Ovary (tissue), 10 donors: ENCODE measurements at places on chromosomes 4 and X. TPM values are rescaled to one million over a fixed set of nuclear protein-coding genes. Genes with fewer than 3 reads are reported as not detected.

DNA sequence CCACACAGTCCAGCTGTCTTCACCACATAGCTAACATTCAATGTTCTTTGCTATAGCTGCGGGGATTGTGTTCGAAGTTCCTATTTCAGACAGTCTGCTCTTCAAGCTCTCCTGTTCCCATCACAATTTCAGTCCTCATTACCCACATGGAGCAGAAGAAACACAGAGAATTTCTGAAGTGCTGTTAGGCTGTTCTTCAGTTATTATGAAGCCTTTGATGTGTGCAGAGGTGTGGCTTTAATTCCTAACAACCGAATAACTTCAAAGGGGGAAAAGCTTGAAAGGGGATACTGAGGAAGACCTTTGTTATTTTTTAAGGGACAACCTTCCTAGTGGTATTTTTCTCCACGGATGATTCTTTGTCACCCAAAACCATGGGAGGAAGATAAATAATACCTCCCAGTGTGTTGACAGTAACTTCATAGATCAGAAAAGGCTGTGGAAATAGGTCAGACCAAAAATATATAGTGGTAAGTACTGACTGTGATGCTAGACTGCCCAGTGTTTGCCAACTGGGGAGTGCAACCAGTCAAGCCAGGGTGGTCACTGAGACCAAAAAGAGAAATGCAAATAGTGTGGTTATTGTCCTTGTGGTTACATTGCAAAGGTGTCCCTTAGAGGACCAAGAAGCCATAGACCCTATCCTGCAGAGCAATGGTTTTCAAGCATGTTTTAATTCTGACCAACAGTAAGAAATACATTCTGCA lies 52.1 kb downstream of the PRKG2 start:
- DNase-seq: no peak

Gene RBM46
- not detected for total RNA-seq

DNA sequence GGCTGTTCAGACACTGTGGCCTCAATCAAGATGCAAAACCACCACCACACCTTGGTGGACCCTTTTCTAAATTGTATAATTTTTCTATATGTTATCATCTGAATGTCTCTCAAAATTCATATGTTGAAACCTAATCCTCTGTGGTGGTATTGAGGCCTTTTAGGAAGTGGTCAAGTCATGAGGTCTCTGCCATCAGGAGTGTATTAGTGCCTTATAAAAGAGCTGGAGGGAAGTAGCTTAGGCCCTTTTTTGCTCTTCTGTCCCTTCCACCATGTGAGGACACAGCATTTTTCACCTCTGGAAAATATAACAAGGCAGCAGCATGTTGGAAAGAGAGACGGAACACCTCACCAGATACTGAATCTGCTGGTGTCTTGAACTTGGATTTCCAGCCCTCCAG lies 30.5 kb upstream of the DKK2 start:
- DNase-seq: no peak

- DNase-seq: peak; percentile 82
These were observed 21.9 kb upstream of the SPON2 start for GRCh38 chr4:1194010-1194900.

Gene NEXMIF
- total RNA-seq: 2.2 TPM

Gene OCRL
- 32.5 TPM for total RNA-seq

GRCh38 chr4:17038510-17039176 lies 140.2 kb upstream of the LDB2 start:
- no peak for DNase-seq

Gene DIAPH2
- 19.4 TPM for total RNA-seq

Gene RHOXF2B
- total RNA-seq: not detected

GRCh38 chrX:85630901-85631300 lies 251.4 kb upstream of the POF1B start:
- no peak for DNase-seq

Gene ETDB
- total RNA-seq: not detected

DNA sequence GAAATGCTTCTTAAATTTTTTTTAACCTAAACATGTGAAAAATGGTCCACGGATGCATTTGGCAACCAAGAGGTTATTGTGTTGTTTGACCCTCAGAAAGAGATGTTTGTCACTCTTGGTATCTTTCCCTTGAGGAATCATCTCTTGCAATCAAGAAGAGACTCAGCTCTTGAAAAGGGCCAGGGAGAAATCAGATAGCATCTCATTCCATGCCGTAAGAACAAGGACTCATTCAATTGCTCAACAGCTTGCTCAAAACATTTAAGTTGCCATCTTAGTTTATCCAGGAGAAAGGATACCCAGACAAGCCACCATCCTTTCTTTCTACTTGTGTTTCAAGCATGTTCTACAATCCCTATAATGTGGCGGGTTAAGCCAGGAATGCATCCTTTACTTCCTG lies 209.5 kb upstream of the LNX1 start:
- no peak for DNase-seq

DNA sequence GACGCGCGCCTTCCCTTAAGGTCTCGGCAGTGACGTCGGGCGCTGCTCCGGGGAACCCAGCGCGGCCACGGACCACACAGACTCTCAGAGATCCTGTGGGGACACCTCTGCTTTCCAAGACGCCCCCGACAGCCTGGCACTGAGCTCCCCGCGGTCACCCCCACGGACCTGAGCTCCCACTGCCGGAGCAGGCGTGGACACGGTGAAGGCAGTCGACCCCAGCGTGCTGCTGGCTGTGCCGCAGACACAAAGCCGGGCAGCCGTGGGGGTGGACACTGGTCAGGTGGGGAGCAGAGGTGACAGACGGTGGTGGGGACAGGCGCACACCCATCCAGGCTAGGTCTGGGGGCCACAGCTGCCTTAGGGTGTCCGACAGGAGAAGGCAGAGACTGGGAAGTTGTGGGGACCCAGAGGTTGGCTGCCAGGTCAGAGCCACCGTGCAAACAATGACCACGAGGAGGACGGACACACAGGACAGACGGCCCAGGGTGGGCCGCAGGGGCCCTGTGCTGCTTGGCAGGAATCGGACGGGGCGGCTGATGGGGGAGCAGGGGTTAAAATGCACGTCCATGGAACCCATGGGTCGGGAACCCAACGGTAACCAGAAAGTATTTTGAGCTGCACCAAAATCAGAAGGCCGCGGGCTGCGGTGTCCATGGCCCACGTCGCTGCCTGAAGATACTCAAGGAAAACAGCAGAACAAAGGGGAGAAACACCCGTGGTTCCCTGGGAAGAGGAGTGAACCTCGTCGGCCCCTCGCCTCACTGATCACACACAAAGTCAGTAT lies 16.6 kb upstream of the GTPBP6 start:
- DNase-seq: no peak

DNA sequence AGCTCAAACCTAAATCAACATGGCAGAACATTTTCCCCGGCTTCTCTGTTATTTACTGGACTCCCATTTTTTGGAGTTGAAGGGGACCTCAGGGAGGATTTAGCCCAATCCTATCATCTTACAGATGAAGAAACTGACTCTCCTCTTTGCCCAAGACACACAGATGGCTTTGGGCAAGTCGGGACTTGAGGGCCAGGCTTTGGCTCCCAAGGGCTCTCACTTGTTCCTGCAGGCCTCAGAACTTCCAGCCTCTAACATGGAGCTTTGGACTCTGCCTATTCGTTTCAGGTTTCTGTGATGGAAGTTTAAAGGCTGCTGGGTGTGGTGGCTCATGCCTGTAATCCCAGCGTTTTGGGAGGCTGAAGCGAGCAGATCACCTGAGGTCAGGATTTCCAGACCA lies 59.5 kb downstream of the RHOH start:
- DNase-seq: no peak

DNA sequence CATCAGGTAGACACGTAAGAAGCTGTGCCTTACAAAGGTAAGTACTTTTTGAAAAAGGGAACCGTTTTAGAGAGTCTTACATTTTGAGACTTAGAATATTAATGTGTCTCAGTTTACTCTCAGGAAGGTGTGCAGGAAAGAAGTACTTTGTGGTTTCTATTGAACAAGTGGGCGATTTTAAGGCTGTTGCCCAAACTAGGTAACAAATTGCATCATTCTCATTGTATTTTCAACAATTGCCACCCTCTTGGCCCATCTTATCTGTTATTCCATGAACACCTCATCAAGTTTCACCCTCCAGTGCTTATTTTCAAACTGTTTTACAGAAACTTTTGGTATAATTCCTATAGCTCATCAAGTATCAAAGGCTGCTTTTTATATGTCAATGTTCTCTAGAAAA lies 158.3 kb downstream of the SLC4A4 start:
- no peak for DNase-seq

GRCh38 chr4:177413656-177414055 lies 28.6 kb downstream of the AGA start:
- DNase-seq: no peak

Gene SPANXN3
- total RNA-seq: not detected

- no peak for DNase-seq
These were observed 99.6 kb downstream of the PCDH18 start for GRCh38 chr4:137432446-137433311.

DNA sequence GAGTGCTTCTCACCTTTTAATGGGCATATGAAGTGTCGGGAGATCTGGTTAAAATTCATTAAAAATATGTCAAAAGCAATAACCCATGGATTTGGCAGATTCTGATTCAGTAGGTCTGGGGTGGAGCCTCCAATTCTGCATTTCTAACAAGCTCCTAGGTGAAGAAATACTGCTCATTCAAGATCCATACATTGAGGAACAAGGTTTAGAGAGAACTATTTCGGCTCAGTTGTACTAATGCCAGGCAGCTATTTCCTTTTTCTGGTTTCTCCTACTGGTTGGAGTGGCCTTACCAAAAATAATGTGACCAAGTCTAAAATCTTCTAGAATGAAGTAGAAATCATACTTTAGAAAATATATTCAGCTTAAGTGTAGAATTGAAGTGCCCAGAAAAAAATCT lies 117.5 kb downstream of the TSPAN7 start:
- DNase-seq: no peak

DNA sequence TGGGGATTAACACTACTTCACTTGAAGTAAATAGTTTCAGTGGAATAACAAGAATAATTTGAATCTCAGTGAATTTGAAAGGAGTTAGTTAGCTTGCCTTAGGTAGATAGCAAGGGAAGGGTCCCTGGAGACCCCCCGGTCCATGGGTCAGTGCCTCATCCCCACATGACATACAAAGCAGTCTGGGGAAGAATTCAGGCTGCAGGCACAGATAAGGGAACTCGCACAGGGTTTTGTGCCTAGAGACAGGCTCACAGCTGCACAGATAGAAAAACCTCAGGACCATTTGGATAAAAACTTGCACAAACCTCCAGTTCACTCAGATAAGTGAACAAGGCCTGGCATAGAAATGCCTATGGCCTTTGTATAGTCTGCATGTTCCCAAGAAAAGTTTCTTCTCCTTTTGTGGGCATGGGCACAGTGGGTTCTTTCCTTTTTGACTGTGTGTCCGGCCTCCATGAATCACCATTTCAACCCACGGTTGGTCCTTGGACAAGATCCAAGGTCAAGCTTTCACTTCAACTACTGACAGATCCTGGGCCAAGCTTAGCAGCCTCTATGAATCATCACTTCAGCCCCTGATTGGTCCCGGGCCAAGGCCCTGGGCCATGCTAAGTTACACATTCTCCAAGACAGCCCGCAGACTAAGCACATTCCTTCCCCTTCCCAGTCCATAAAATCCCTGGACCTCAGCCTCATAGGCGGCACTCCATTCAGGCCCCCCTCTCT lies 108.3 kb upstream of the KLHL4 start:
- peak; percentile 84 for DNase-seq

Gene VCX2
- not detected for total RNA-seq

DNA sequence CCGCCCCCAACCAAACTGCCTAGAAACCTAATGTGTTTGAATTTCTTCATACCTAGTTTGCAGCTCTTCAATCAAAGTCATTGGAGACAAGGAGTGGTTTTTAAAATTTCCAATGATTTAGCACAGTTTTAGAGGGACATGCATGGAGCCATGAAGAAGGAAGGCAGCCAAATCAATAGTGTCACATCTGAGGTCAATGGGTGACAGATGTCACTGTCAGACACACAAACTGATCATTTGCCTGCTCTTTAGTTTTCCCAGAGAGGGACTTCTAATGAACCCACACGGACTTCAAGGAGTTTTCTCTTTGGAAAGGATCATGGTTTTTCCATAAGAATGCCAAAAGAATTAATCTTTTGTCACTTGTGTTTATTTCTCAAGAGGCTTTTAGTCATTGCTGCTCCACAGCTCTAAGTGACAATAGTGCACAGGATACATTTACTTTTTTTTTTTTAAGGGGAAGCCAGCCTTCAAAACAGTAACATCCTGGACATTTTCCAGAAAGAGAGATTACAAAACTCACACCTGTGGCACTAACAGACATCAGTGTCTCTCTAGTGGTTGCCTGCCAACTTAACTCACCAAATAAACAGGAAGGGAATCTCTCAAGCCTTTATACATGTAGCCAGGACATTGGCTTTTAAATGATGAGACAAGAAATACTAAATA lies 251.1 kb upstream of the DIAPH2 start:
- no peak for DNase-seq

Gene PGK1
- 132 TPM for total RNA-seq

GRCh38 chr4:144659447-144659846 lies 13.5 kb downstream of the HHIP start:
- no peak for DNase-seq

Gene WDR17
- 1.8 TPM for total RNA-seq

- no peak for DNase-seq
These were observed 16.1 kb upstream of the SULT1E1 start for GRCh38 chr4:69876071-69876470.

Gene CSAG1
- not detected for total RNA-seq

Gene HHIP
- total RNA-seq: 0.43 TPM

Gene FRMPD3
- total RNA-seq: 4.1 TPM

- no peak for DNase-seq
These were observed 193.5 kb upstream of the FTHL17 start for GRCh38 chrX:31265383-31265782.

Gene PCDH10
- total RNA-seq: 5.2 TPM
